ENCODE measurements at places on chromosomes 1 and 21.

DNA sequence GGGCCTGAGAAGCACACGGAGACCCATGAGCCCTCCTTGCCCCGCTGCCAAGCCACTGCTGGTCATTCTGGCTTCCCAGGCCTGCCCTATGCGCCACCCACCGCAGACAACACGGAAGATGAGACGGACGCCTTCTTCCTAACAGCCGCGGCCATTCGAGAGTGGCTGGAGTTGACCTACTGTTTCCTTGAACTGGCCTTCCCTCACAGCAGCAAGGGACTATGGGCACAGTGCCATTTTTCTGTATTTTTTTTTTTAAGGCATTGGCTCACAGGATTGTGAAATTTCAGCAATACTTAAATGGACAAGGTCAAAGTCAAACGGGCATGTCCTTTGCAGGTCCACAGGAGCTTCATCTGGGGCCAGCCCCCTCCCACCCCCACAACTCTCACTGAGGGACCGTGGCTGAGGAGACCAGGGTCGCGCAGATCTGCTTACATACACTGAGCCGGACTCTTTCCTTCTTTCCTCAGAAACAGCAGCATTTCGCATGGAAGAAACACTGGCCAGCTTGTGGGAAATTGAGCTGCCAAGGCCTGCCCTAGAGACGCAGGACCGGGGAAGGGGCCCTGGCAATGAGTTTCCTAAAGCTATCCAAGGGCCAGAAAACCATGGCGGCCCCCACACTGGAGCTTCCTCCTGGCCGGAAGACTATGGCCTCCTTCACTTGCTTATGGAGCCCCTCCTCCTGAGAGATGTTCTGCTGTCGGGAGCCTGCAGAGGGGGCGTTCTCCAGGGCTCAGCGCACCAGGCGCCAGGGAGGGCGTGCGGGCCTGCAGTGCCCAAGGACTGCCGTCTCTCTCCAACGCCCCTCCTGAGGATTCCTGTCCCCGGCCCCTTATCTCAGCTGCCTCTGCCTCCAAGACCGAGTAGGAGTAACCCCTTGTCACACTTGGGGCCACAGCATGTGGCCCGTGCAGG, 98.9 kb downstream of the PGBD5 start:
- DNase-seq = no peak
- peaks cover 10% of the 10 kb centered on the region for H3K4me1 ChIP-seq
- no peaks in the 10 kb centered on the region for H3K27me3 ChIP-seq
- H3K27ac ChIP-seq = no peak overlapping the region
- no peaks in the 10 kb centered on the region for H3K36me3 ChIP-seq

DNA sequence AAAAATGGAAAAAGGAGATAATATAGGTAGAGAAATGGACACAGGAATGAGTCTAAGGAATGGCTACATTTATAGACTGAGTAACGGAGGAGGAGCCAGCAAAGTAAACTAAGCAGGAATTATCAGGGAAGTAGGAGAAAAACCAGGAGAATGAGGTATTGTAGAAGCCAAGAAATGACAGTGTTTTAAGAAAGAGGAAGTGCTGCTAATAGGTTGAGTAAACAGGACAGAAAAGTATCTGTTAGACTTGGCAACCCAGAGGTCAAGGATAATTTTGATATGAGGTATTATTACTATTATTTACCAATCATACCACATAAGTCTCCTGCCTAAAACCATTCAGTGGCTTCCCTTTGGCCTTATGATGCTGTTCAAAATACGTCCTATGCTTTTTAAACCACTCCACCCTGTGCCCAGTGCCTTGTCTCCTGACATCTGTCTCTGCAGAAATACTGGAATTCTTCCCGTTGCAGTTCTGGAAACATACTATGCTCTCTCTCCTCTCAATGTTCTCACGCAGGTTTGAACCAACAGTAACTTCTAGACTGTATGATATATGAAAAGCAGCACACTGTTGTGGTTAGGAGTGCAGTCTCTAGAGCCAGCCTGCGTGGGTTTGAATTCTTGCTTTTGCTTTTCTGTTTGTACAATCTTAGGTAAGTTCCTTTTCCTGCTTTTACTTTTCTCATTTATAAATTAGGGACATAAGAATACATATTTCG, 24.6 kb upstream of the NEK7 start:
- no peak overlapping the region for H3K27ac ChIP-seq
- no peak for DNase-seq
- no peaks in the 10 kb centered on the region for H3K36me3 ChIP-seq
- H3K4me3 ChIP-seq = no peak overlapping the region
- no peaks in the 10 kb centered on the region for H3K4me1 ChIP-seq
- H3K27me3 ChIP-seq = no peaks in the 10 kb centered on the region

DNA sequence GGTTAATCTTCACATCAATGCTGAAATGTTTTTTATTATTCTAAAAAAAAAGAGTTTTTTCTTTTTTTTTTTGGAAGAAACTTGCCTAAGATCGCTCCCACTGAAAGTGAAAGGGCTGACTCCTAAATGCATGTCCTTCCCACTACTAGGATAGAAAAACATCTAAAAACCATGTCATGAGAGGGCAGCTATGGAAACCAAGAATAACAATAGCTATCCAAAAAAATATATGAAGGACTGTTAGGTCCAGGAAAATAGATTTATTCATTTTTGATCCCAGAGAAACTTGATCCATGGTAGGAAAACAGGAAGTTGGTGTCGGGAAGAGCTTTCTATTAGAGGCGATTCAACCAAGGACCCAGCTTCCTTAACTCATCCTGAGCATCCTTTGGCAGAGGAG, 23.1 kb upstream of the ROR1 start:
- no peak for DNase-seq
- H3K4me1 ChIP-seq = no peaks in the 10 kb centered on the region
- no peak overlapping the region for H3K4me3 ChIP-seq
- H3K36me3 ChIP-seq = no peaks in the 10 kb centered on the region
- no peak overlapping the region for H3K27ac ChIP-seq
- H3K27me3 ChIP-seq = no peaks in the 10 kb centered on the region

DNA sequence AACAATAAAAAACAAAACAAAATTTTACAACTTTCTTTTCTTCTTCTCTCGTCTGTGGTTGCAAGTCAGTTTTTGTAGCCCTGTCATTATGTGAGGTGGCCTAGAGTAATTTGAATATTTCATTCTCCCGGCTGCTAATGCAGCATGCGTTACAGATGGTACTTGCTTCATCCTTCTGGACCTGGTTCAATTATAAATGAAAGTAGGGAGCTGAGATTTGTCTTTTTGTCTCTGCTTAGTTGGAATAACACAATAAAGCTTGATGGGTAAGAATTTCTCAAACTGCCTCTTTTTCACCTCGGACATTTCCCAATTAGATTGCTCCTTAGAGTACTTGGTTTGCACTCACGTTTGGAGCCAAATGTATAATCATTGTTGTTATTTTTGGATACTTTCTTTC, 201.6 kb downstream of the PBX1 start:
- H3K27ac ChIP-seq = no peak overlapping the region
- peaks cover 9% of the 10 kb centered on the region for H3K4me1 ChIP-seq
- H3K36me3 ChIP-seq = no peaks in the 10 kb centered on the region
- H3K4me3 ChIP-seq = no peak overlapping the region
- no peak for DNase-seq

DNA sequence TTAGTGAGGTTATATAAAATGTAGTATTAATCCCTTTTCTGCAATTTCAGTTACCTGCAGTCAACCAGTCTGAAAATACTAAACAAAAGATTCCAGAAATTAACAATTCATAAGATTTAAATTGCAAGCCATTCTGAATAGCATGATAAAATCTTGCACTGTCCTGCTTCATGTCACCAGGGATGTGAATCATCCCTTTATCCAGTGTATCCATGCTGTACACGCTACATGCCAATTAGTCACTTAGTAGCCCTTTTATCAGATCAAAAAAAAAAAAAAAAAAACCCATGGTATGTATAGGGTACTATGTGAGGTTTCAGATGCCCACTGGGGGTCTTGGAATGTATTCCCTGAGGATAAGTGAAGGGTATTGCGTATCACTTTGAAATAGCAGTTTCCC, 191.3 kb upstream of the HP1BP3 start:
- no peak for DNase-seq
- no peak overlapping the region for H3K4me3 ChIP-seq
- H3K36me3 ChIP-seq = no peaks in the 10 kb centered on the region
- H3K4me1 ChIP-seq = no peaks in the 10 kb centered on the region
- no peaks in the 10 kb centered on the region for H3K27me3 ChIP-seq

Measured in HCT116 (cell line).